Mucosa of gallbladder (tissue), 1 donor: ENCODE measurements at places on chromosomes 3 and 15.

DNA sequence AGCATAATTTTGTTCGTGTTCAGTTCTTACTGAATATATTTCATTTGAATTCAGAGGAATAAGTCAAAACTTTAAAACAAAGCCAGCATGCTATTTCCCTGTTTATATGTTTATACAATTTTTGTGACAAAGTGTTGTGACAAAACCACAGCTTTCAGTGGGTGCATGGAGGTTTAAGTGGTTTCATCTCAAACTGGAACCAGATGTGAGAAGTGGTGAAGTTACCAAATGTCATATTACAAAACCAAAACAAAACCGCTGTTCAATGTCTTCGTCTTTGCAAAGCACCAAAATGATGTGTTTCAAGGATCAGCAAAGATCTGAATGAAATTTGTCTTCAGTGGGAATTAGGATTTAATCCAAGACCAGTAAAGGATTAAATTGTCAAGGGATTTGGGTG is 59.3 kb upstream of the OSTN start:
- DNase-seq = no peak

GRCh38 chr3:129606636-129607390 is at the start of gene PLXND1:
Gene PLXND1, minus strand, starts transcription at chr3:129606676. Its CDS starts 37 bp downstream, at chr3:129606639.
- DNase-seq = peak; percentile 65

DNA sequence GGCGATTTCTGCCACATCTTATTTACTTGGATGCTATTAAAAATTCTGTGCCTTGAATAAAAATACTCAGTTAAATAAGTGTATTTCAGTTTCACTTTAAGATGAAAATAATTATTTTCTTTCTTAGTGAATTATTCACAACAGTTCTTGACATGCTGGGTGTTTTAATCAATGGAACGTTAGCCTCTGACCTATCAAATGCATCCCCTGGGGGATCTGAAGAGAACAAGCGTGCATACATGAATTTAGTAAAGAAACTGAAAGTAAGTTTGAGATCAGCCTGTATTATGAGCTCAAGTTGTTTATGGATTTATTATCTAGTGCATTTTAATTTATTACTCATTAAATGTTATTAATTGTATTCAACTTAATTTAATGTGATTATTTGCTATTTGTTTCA is 597 bp downstream of the P2RY12 start:
- DNase-seq = no peak

GRCh38 chr3:1798711-1799405 is 299.8 kb upstream of the CNTN4 start:
- DNase-seq = no peak

DNA sequence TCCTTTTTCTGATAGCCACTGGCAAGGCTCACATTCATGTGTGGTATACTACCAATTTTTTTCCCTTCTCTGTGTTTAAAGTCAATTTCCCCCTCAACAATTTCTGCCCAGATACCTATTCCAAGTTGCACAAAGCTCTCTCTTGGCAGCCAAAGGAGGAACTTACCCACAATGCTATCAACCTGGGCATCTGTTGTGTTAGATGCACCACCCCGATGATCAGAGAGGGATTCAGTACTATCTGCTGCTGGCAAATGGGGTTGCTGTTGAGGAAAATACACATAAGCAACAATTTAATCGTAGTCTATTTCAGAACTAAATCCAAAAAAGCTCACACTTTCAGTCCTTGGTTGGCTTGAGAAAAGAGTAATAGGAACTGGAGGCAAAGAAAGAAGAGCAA is 46.1 kb downstream of the AAGAB start:
- DNase-seq = no peak
